Stimulated activated naive CD4-positive, alpha-beta T cell treated with Interleukin-2 at 50 U/mL for 16 hours (primary cell): ENCODE measurements at places on chromosomes 13 and 19.

- DNase-seq, result no peak
Measured at GRCh38 chr13:31168166-31168565, 6.5 kb upstream of the HSPH1 start.

GRCh38 chr13:49622174-49622946 lies 5.9 kb upstream of the ARL11 start:
- DNase-seq, result no peak

GRCh38 chr13:26208287-26208686 lies 13.8 kb downstream of the RNF6 start:
- no peak for DNase-seq

GRCh38 chr19:2315818-2316353 lies 7.9 kb upstream of the LINGO3 start:
- no peak for DNase-seq

DNA sequence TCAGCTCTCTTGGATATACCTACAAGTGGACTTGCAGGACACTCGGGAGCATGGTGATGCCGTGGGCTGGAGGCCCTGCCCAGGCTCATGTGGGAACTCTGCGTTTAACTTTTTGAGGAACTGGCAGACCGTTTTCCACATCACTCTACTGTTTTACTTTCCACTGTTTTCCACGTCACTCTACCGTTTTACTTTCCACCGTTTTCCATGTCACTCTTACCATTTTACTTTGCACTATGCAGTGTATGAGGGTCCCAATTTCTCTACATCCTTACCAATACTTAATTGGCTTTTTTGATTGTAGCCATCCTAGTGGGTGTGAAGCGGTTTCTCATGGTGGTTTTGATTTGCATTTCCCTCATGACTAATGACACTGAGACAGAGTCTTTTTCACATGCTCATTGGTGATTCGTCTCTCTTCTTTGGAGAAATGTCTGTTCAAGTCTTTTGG lies 40.5 kb downstream of the GATAD2A start:
- DNase-seq, result no peak

DNA sequence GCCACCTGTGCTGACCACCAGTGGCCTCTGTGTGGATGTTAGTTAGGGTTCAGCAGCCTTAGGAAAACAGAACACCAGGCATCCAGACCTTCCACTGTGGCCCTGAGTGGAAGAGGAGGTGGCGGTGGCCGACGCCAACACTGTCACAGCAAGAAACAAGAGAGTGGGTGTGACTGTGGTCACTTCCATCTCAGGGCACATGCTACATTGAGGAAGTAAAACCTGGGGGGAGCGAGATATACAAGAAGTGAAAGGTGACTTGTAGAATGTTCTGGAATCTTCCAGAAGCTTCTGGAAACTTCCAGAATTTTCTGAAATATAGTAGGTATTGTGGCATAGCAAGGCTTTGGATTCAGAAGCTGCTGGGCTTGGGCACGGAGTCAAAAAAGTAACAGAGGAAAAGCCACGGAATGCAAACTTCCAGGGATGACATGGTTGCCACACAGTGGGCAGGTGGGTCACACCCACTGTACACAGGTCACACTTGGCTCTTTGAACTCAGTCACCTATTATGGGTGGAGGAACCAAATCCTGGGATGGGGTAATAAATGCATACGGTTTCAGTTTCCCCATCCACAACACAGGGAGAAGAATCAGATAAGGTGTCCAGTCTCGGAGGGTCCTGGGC lies 24.3 kb downstream of the GNG7 start:
- no peak for DNase-seq
